ENCODE measurements at places on chromosomes 5 and 9.

- DNase-seq = peak; percentile 25
These were observed 38.3 kb downstream of the ANKRD33B start for GRCh38 chr5:10602031-10602806.

GRCh38 chr5:17238521-17239041 lies 21.1 kb downstream of the BASP1 start:
- DNase-seq = no peak

- DNase-seq = peak; percentile 74
These were observed 106.0 kb downstream of the PHF2 start for GRCh38 chr9:93682155-93682968.

DNA sequence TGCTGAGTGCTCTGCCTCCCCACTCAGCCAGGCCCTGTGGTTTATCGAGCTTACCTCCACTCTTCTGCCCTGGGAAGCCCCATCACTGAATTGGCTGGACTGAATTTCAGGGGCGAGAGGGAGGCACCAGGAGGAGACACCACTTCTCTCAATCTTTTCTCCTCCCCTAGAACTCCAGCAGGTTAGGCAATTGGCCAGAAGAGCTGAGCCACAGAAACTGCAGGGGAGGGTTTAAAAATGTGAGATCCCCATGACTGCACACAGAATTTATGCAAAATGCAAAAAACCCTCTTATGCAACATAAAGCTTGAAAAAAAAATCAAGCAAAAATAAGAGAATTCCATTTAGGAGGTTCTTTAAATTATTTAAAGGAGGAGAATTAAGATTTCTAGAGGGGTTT lies 29.9 kb downstream of the TUT7 start:
- no peak for DNase-seq

GRCh38 chr5:91212714-91213092 lies 170.4 kb downstream of the ARRDC3 start:
- no peak for DNase-seq

- DNase-seq = peak; percentile 84
These were observed at the start of gene SLC22A5 for GRCh38 chr5:132369474-132370180. Gene SLC22A5, plus strand, starts transcription at chr5:132369710. Its CDS starts 263 bp downstream, at chr5:132369973.

GRCh38 chr5:168867241-168867640 lies 288.1 kb upstream of the PANK3 start:
- DNase-seq = no peak

DNA sequence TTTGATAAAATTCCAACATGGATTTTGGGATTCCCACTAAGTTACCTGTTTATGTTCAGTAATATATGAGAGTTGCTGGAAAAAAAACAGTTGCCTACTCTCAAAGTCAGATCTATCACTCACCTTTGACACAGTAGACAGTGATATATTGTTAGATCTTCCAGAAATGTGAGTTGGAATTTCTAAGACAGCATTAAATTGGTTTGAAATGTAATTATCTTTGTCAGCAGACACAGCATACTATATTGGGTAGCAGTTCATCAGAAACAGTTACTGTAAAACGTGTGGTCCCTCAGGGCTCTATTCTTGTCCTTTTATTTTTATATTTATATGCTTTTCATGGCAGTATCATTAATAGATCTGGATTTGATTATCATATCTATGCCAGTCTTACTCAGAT lies 433.6 kb upstream of the ARRDC3 start:
- DNase-seq = no peak

DNA sequence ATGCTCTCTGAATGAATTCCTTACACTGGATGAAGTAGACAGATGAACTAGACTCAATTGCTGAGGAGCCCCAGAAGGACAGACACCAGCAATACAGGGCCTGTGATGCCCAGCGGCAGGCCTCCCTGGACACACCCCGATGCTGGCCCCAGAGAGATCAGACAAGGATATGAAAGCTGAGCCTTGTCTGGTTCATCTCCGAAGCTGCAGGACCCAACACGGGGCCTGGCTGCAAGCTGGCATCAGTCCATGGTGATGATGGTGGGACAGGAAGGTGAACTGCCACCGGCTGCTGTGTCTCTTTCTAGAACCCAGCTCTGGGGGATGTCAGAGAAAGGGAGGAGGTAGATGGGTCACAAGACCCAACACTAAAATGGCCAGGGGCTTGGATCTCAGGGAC lies 104.0 kb upstream of the LMX1B start:
- DNase-seq = no peak

GRCh38 chr5:4017076-4017803 lies 421.6 kb downstream of the IRX1 start:
- no peak for DNase-seq

GRCh38 chr9:129242971-129243561 lies 65.0 kb upstream of the IER5L start:
- DNase-seq = peak; percentile 9

DNA sequence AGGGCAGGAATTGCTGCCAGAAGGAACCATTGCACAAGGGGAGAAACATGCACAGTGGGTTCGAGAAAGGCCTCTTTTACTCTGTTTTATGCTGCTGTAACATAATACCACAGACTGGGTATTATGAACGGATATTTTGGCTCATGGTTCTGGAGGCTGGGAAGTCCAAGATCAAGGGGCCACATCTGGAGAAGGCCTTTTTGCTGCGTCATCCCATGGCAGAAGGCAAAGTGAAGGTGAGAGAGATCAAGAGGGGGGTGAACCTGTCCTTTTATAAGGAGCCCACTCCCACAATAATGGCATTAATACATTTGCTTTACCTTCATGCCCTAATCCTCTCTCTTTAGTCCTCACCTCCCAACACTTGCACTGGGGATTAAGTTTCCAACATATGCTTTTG lies 136.9 kb upstream of the ALDH1B1 start:
- no peak for DNase-seq

GRCh38 chr9:98652741-98653140 lies 56.0 kb downstream of the GABBR2 start:
- no peak for DNase-seq

GRCh38 chr9:136361047-136361753 lies 2.3 kb downstream of the DNLZ start:
- DNase-seq = no peak

- peak; percentile 99 for DNase-seq
These were observed at the start of gene MIGA2 for GRCh38 chr9:129036241-129036922. Gene MIGA2, plus strand, starts transcription at chr9:129036626. Its CDS starts 3,969 bp downstream, at chr9:129040595.

GRCh38 chr5:131394128-131394527 lies 130.3 kb downstream of the CDC42SE2 start:
- DNase-seq = peak; percentile 47

DNA sequence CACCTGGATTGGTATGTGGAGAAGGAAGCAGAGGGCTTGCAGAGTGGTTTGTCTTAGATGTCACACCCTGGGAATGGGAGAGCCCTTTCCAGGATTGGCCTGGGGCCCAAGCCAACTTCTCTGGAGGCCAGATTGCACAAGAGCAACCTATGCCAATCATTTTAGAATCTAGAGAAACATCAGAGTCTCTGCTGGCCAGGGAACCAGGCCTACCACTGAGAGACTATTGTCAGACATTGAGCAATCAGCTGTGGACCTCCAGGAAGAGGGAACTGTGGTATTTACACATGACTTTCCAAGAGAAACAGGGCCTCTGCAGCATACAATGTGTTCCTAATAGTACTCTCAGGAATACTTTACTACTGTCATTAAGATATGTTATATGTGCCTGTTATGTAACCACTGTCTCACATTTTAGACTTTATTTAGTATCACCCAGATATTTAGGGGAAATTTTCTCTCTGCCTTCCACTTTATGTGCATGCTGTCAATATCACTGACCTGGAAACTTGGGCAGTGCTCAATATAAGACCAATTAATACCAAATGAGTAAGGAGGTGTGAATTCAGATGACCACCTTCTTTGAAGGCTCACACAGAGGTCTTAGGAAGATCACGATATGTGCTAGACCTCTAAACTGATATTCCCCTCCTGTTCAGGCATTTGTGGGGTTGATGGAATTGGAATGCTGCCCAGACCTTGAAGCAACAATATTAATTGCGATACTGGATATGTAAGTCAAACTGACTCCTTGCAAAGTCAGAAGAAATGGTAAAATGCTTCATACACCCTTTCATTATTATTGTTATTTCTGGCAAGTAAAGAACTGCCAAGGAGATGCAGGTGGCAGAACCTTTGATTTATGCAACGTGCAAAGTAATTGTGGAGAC lies 20.5 kb upstream of the CCL28 start:
- peak; percentile 83 for DNase-seq

- DNase-seq = no peak
These were observed 27.2 kb upstream of the SCGB3A1 start for GRCh38 chr5:180618487-180618828.

- no peak for DNase-seq
These were observed 100.8 kb downstream of the IQGAP2 start for GRCh38 chr5:76503929-76504328.

DNA sequence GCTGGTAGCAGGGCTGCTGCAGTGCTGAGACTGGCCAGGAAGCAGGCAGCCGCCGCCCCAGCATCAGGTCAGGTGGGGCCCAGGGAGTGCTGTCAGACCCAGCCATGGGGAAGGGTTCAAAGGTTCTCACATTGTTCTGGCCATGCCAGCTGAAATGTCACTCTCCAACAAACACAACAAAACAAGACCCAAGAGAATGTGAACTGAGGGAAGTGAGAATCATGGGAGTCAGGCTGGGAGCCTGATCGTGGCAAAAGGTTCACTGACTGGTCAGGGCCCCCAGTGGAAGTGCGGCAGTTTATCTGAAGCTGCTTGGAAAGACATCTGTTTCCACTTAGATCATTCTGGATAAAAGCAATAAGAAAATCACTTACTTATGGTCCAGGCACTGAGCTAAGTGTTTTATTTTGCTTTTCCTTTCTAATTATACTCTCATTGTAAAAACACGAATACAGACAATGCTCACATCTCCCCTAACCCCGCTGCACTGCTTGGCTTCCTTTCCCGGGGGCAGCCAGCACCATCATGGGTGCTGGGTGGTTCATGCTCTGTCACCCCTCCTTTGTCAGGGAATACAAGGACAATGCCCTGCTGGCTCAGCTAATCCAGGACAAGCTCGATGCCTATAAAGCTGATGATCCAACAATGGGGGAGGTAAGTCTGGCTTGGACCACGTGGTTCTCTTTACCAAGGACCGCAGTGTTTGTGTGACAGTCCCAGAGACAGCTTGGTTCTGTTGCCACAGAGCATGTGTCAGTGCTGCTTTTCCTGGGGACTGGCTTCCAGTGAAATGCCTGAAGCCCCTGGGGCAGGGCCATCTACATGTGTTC lies 41.9 kb upstream of the CFAP157 start:
- DNase-seq = peak; percentile 8

DNA sequence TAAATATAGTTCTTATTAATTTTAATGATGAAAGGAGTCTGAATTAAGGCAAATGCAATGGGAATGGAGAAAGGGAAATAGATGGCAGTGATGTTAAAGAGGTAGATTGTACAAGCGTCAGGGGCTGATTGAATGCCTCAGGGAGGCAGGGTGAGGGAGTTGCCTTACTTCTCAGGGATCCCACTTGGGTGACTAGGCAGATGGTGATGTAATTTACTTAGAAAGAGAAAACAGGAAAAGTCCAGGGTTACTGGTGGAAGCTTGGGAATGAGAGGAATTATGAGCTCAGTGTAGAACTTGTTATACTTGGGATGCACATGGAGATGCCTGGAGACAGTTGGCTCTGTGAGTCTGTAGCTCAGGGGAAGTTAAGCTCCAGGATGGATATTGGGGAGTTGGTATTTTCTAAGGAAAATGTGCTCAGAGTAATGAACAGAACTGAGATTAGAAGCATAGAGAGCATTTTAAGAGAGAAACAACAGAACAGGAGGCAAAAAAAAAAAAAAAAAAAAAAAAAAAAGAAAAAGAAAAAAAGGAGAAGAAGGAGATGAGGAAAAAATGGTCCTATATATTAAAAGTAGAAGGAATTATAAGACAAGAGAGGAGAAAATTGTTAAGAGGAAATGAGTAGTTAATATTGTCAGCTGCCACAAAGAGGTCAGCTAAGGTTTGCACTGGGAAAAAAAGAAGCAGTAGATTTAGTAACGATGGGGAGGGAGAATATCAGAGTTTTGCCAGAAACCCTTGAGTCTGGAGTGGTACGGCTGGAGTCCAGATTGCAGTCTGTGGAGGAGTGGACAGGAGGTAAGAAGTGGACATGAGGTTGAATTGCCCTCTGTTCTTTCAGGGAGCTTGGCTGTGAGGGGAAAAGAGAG lies 88.0 kb upstream of the ELL2 start:
- no peak for DNase-seq

Data from body of pancreas (tissue), 4 donors.